NCI-H510A (cell line): ENCODE measurements at places on chromosomes 16 and 17.

DNA sequence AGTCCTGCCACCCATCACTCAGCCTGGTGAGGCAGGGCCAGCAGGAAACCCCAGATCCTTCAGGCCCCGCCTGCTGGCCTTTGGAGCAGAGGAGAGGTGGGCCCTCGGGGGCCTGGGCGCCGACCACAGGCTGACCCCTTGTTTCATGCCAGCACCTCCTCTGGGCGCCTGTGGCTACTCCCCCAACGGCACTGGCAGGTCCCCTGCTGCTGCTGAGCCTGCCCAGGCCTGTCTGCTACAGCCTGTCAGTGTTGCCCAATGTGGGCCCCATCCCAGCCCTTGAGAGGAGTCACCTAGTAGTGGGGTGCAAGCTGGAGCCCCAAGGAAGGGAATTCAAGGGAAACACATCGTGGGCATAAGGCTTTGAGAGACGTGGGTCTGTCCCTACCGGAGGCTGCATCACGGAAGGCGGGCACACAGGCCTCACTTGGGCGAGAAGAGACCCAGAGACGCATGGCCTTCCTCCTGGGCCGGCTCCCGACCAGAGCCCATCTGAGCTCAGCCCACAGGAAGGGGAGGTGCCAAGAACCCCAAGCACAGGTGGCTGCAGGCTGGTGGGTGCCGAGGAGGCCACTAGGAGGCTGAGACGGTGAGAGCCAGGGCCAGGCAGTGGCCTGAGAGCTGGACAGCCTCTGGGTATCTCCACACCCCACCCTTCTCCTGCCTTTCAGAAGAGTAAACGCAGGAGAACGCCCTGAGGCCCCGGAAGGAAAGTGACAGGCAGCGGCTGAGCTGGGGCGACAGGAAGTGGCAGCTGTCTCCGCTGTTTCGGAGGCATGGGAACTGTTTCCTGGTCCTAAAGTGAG lies 8.0 kb upstream of the FASN start:
- peak; percentile 73 for DNase-seq

DNA sequence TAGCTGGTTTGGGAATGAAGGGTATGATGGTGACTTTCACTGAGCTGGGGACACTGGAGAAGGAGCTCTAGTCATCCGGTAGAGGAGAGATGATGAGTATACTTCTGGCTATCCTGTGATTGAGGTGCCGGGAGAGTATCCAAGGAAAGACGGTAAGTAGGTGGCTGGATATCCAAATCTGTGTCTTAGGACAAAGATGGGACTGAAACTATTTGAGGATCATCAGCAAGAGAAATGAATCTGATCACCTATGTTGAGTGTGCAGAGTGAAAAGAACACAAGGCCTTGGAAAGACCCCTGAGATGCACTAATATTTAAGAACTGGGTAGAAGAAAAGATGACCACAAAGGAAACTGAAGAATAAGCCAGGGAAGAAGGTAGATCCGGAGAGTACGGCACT lies 1.0 kb downstream of the NACA2 start:
- DNase-seq: no peak

DNA sequence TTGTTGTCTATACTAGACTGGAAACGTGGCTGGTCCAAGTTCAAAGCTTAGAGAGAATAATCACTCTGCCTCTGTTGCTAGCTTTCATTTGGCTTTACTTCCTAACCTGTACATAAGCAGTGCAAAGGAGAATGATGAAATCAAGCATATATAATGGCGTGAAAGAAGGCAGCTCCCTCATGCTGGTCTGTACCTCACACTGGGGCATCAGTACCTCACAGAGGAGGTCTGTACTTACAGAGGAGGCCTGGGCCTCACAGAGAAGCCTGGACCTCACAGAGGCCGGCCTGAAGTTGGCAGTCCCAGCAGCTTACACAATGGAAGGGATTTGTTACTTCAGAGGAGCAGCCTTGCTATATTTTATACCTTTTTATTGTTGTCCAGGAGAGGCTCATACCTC lies 53.3 kb upstream of the MSI2 start:
- no peak for DNase-seq

DNA sequence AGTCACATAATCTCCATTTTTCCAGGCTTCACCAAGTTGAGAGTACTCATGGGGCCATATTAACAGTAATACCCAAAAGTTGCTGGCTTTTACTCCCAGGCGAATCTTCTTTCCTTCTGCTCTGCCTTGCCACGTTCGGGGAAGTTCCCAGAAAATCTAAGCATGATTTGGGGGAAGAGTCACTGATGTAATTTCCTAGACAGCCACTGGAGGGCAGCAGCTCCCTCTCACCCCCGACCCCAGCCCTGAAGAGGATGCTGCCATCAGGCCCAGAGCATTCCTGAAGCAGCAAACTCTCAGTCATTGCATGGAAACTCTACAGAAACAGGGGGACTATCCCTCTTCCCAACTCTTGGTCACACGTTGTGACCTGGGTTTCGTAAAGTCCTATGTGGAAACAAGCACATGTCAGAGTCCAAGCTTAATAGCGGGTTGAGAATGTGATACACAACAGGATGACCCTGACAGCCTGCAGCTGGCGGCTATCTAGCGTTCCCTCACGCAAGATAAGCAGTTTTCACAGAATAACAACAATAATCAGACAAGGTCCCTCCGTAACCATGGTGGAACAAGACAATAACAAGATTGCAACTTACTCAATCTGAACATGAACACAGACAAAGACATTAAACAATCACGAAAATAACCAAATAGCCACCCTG lies 43.8 kb upstream of the DHX40 start:
- DNase-seq: no peak

DNA sequence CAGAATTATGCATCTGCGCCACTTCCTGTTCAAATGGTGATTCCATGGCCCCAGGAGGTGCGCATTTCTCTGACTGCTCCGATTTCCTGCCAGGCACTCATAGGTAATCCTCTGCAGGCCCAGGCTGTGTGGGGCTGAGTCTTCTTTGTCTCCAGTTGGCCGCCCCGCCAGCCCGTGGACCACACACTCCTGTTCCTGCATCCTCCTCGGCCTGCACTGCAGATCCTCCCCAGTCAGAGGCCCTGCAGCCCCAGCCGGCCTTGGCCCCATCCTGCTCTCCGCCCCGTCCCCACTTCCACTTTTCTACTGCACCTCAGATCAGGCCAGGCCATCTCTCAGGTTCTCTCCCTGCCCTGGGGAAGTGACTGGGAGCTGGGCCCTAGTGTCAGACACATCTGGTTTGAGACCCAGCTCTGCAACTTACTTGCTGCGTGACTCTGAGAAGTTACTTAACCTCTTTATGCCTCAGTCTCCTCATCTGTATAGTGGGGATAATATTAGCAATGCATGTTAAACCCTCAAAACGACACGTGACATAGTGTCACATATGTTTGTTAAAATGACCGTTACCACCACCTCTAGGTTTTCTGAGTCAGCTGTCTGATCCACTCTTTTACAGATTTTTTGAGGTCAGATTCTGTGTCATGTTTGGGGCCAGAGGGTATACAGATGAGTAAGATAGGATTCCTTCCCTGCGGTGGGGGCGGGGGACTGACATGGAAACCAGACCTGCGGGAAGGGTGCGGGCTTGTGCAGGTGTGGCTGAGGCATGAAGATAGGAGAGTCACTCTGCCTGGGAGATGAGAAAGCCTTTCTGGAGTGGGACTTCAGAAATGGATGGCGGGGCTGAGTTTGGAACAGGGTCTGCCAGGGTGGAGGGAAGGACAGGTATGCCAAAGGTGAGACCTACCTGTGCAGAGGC lies 12.8 kb downstream of the RAB11FIP4 start:
- no peak for DNase-seq

DNA sequence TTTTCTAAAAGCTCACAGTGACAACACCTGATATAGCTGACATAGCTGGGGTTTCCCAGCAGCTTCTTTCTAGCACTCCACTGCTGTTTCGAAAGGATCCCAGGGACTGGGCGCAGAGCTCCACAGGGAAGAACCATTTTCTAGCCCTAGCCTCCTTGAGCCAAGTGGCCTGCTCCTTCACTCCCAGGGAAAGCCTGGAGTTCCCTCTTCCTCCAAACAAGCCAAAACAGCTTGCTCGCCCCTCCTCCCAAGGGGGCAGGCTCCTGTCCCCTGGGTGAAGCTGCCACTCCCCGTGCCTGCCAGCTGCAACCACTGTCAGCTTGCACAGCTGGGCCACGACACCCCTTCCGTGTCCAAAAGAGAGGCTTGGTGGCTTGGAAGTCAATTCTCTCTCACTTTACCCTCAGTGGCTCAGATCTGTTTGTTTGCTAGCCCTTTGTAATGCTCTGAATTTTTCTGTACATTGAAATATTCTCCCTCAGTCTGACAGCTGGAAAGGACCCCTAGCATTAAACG lies 59.8 kb downstream of the CYTH1 start:
- no peak for DNase-seq

- no peak for DNase-seq
These were observed 63.6 kb downstream of the PLCG2 start for GRCh38 chr16:81842564-81843242.

DNA sequence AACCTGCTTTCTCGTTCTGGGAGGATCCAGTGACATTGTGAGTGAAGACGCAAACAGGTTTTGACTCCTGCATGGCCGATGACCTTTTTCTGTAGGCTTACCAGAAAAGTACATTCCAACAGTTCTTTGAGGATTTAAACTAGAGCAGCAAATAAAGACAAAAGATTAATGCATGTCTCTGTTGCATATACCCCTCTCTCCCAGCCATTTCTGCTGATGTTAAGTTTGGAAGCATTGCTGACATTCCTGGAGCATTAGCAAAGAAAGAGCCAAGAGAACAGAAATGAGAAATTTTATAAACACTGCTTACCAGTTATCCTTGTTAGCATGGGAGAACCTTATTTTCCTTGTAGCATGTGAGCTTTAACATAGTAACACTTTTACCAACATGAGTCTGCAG lies 49.3 kb downstream of the SIAH1 start:
- DNase-seq: no peak

DNA sequence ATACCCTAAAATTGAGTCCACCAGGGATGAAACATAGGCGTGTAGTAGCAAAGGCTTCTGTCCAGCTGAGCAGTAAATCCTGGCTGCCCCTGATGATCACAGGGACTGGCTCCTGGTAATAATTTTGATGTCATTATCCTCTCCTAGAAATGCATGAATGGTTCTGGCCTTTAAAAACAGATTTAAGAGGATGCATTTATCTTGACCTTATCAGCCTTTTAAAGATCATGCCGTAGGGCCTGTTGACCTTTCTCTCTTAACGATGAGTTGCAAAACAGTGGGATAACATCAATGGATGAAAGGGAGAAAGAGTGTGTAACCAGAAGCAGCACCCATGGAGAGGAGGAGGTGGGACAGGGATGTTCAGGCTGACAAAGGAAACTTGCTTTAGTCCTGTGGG lies 128.5 kb downstream of the CA10 start:
- DNase-seq: no peak

DNA sequence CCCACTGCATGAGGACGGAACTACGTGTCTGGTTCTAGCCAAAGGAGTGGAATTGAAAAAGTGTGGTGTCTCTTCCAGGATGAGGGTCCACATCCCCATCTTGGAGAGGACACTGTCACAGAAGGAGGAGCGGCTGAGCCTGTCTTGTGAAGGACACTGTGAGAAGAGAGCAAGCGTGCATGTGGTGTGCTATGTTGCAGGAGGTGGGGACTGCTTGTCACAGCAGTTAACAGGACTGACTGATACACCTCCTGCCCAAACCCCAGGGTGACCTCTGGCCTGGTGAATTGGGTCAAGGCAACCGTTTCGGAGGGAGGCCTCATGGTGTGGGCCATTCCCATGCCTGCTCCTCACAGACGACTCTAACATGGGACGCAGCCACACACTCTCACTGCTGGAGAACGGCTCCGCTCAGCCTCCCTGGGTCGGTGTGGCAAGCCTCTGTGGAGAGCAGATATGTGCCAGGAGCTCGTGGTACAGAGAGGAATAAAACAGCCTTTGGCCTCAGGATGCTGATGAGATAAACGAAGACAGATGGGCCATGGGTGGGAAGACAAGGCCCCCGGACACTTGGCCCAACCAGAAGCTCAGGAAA lies 56.4 kb upstream of the RBFOX3 start:
- DNase-seq: no peak

GRCh38 chr17:67525239-67526135 lies 148.4 kb downstream of the PITPNC1 start:
- DNase-seq: no peak

GRCh38 chr16:72926177-72927070 lies 121.5 kb downstream of the ZFHX3 start:
- no peak for DNase-seq

DNA sequence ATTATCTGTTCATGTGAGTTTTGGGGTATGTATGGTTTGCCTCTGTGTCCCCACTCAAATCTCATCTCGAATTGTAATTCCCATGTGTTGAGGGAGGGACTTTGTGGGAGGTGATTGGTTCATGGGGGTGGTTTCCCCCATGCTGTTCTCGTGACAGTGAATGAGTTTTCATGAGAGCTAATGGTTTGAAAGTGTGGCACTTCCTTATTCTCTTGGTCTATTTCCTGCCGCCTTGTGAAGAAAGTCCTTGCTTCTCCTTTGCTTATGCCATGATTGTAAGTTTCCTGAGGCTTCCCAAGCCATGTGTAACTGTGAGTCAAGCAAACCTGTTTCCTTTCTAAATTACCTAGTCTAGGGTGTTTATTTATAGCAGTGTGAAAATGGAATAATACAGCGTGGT lies 128.1 kb upstream of the HS3ST4 start:
- no peak for DNase-seq

- no peak for DNase-seq
These were observed 1.7 kb downstream of the NFATC3 start for GRCh38 chr16:68086860-68087268.

DNA sequence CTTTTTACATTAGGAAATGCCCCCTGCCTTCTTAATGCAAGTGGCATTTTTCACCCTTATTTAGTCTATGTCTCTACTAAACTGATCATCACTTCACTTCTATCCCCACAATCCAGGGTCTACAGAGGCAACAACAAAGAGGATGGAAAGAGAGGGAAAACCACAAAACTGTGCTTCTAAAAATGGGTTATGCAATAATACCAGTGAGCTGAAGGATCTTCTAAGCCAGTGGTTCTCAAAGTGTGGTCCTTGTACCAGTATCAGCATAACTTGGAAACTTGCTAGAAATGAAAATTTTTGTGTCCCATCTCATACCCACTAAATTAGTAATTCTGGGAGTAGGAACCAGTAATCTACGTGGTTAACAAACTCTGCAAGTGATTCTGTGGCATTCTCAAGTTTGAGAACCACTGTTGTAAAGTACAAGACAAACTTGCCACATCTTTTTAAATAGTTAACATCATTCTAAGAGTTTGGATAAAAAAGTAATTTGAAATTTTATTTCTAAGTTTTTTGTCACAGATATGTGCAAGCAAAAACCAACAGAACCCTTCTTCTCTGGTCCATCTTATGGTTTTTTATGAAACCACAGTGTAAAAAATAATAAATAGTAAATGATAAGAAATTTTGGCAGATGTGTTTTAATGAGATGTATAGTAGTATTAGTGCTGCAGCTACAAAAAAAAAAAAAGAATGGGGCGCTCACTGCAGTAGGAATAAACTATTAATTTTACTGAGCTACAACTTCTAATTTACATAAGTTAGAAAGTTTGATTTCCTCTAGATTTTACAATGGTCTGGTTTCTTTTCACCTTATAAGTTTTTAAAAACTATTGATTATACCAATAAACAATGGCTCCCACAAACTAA lies 16.2 kb downstream of the CDC27 start:
- no peak for DNase-seq

- no peak for DNase-seq
These were observed 3.4 kb downstream of the ACE start for GRCh38 chr17:63480192-63480784.

GRCh38 chr16:1530349-1530882 lies 3.0 kb upstream of the TMEM204 start:
- DNase-seq: no peak
